ENCODE measurements at places on chromosomes 2 and 18. TPM values are rescaled to one million over a fixed set of nuclear protein-coding genes. Genes with fewer than 3 reads are reported as not detected.

- DNase-seq = no peak
Observed at GRCh38 chr18:11379660-11380059, 229.7 kb upstream of the SLC35G4 start.

GRCh38 chr2:185689906-185690539 is 48.6 kb upstream of the FSIP2 start:
- DNase-seq = no peak

DNA sequence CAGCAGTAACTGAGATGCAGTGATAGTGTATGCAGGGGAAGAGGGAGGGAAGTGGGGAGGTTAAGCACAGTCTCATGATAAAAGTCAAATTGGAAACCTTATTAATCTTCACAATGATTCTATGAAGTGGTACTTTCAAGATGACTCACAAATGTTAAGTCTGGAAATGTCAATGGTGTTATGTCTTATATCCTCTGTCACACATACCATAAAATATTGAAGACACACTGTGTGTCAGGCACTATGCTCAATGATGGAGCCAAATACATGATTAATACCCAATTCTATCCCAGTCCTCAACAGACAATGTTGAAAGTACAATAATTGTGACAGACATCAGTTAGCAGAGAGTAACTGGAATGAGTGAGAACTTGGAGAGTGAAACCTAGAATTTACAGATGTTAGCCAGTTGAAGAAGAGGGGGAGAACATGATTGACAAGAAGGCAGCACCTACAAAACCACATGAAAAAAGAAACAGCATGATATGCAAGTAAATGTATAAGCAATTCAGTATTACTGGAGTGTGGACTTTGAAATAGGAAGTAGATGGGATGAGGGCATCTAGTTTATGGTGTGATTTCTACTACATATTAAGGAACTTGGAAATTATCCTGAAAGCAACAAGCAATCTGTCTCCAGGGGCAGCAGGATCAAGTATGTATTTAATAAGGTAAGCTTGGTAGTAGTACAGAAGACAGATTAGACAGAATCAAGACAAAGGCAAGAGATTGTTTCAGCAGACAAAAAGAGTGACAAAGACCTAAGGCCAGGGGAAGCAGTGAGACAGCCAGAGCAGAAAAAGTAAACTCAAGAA is 107.6 kb downstream of the STRN start:
- DNase-seq = no peak

DNA sequence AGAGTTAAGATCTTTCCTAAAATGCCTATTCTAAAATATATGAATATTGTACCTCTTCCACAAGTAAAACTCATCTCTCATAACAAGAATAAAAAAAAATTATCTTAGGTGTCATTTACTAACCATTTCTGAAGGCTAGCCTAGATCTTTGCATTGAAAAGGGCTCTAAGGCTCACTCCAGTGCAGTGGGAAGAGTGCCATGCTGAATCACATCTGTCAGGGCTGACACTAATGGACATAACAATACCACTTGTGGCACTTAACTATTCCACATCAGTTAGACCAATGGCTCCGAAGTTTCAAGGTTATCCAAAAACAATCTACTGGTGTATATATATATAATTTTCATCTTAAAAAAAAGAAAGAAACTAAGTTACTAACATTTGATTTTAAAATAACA is 130.2 kb downstream of the EXOC6B start:
- no peak for DNase-seq

DNA sequence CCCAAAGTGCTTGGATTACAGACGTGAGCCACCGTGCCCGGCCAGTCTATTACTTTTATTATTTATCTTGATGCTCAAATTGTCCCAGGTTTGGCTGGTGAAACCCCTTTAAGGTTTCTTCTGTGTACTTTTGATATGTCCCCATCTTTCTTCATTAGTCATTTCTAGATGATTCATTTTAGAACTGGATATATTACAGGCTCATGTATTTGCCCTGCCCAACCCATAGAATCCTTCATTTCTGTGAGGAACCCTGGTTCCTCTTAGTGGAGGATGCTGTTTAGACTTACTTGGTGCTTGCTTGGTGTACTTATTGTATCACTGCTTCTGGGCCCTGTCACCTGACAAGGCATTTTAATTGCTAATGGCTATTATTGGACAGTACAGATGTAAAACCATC is 40.1 kb downstream of the KCMF1 start:
- no peak for DNase-seq

- DNase-seq = no peak
Observed at GRCh38 chr2:107804608-107805498, 21.8 kb upstream of the RGPD4 start.

- DNase-seq = no peak
Observed at GRCh38 chr18:10190564-10190963, 263.9 kb upstream of the APCDD1 start.

DNA sequence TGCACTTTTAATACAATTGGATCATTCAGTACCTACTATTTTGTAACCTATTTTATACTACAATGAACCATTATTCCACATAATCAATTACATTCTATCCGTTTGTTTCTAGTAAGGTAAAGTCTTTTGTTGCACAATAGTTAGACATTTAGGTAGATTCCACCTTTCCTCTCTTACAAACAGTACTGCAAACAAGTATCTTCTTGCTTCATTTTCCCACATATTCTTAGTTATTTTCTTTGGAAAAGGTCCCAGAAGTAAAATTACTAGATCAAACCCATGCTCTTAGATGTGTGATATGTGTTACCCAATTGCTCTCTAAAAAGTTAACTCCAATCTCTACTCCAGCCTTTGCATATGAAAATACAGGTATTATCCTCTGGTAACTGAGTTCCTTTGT is 49.6 kb downstream of the SPIRE1 start:
- no peak for DNase-seq

- no peak for DNase-seq
Observed at GRCh38 chr2:240149943-240150784, 9.7 kb upstream of the OTOS start.

GRCh38 chr2:56008661-56009431 is 85.3 kb upstream of the EFEMP1 start:
- DNase-seq = no peak

DNA sequence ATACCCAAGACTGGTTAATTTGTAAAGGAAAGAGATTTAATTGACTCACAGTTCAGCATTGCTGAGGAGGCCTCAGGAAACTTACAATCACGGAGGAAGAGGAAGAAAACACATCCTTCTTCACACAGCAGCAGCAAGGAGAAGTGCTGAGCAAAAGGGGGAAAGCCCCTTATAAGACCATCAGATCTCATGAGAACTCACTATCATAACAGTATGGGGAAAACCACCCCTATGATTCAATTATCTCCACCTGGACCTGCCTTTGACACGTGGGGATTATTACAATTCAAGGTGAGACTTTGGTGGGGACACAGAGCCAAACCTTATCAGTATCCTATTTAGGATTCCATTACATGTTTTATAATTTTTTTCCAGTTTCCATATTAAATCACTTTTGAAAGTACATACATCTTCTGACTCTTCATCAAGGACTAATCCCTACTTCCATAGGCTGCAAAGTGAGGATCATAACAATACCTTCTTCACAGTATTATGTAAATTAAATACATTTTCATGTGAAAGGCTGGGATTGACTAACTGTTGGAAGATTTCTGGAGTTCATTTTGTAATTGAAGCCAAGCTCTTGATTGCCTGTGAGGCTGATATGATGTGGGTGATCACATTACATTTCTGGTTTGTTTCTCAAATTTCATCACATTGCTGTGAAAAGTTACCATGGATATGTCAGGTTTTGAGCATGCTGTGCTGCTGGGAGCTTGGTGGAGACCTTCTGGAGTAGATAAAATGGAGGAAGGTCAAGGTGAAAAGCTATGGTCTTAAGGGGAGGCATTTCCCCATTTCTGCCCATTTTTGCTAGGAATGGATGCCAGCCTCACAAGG is 31.7 kb upstream of the CERS6 start:
- no peak for DNase-seq

GRCh38 chr2:216202626-216203250 is 93.6 kb downstream of the XRCC5 start:
- DNase-seq = no peak

DNA sequence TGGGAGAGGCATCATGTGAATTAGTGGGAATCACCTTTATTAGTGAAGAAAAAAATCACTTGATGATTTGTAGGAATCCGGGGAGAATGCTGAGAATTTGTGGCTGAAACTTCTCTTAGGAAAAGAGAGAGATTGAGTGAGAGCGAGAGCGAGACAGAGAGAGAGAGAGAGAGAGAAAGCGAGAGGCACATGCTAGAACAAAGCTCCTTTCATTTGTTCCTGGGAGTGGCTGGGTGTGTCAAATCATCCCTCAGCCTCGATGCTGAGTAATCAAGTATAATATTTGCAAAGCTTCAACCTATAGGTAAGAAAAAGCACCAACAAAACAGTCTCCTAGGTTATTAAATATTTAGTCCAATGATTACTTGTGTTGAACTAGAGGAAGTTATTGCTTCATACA is 4.4 kb upstream of the SERPINB5 start:
- DNase-seq = no peak

DNA sequence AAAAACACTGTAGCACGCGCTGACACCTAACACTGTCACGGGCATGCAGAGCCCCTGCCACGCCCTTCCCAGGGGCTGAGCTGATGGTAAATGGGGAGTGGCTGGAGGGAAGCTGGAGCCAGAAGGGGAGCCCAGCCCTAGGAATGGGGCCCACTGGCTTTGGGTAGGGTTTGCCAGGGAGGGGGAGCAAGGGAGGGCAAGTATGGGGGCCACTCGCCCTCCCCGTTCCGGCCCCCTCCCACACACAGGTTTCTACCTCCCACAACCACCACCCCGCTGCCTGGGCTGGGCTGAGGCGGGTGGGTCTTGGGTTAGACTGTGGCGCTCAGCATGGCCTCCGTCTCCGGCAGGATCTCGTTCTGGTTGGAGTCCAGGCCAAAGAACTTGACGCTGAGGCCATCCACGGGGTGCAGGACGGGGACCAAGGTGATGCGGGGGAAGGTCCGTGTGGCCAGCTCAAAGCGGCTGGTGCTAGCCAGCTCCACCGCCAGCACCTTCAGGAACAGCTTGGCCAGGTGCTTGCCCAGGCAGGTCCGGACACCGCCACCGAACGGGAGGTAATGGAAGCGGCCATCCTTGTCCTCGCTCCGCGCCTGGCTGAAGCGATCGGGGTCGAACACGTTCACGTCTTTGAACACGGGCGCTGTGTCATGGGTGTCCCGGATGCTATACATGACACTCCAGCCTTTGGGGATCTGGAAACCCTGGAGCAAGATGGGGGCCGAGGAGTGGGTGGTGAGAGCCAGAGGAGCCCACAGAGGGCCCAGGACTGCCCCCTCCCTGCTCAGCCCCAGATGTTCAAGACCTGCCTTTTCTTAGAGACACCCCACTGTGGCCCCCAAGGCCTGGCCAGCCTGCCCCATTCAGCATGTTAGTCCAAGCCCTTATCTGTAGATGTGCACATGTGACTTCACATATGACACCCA is 15.5 kb downstream of the CYP26B1 start:
- DNase-seq = no peak

GRCh38 chr2:142280831-142281230 is 150.0 kb upstream of the LRP1B start:
- no peak for DNase-seq

DNA sequence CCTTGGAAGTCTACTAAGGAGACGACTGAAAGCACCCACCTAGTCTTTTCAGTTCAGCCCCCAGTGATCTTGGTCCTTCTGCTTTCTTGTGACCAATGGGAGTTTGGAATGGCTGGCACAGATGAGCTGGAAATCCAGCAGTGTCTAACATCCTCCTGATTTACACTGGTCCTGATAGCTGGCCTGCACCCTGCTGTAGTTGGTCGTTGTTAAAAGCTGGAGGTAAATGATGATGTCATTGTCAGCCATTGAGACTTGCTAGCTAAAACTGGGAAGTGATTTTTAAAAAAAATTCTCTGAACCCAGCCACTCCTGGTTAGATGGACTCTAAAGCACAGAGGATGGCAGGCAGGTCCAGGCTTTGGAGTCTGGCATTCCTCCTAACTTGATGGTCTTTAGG is 19.3 kb downstream of the CCT7 start:
- DNase-seq = no peak

- no peak for DNase-seq
Observed at GRCh38 chr2:194491409-194492115, 1165.5 kb upstream of the SLC39A10 start.

GRCh38 chr2:42227491-42227890 is 58.3 kb downstream of the EML4 start:
- no peak for DNase-seq

DNA sequence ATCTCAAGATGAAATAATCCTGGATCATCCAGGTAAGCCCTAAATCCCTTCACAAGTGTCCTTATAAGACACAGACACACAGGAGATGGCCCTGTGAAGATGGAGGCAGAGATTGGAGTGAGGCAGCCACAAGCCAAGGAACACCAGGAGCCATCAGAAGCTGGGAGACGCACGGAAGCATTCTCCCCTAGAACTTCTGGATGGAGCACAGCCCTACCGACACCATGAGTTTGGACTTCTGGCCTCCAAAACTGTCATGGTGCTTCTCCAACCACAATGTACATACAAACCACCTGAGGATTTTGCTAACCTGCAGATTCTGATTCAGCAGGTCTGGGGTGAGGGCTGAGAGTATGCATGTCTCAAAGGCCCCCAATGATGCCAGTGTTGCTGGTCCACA is 42.5 kb downstream of the ADD2 start:
- no peak for DNase-seq

DNA sequence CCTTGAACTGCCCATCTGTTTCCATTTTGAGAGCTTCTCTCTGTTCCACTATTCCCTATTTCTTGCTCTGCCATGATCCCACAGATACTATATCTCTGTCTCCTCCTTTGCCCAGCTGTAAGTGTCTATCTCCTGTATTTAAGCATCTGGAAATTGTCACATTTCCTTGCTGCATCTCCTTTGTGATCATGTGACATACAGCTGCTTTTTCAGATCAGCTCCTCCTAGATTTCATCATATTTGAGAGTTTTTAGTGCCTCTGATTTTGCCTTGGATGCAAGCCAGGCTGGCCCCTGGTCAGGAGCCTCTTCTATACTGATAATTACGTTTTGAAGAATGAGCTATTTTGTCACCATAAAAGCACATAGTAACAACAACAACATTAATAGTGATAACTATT is 131.7 kb upstream of the TNP1 start:
- no peak for DNase-seq

DNA sequence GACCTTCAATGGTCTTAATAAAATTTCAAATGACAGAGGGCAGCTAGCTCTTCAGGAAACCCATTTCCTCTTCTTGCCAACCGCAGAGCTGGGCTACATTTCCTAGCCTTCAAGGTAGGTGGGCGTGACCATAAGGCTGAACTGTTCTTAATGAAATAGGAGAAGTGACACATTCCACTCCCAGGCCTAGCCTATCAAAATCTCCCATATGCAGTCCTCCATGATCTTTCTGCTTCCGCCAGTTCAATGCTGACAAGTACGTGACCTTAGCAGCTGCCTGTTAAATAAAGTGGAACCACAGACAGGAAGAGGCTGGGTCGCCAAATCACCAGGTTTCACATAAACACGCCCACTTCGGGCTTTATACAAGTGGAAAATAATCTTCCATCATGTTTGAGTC is 13.2 kb downstream of the SERPINE2 start:
- no peak for DNase-seq

GRCh38 chr2:158777077-158777476 is 18.0 kb upstream of the DAPL1 start:
- DNase-seq = no peak

The GRHL1 gene
- total RNA-seq = 40.0 TPM

The SLC9A4 gene
- total RNA-seq = not detected

The IWS1 gene
- 24.0 TPM for total RNA-seq

The IL36A gene
- total RNA-seq = not detected

The RNU2-63P gene
- not detected for total RNA-seq

The COLEC12 gene
- total RNA-seq = 57.3 TPM

The B3GNT2 gene
- total RNA-seq = 39.5 TPM

The MYO3B gene
- 0.15 TPM for total RNA-seq

The PLA2R1 gene
- 49.9 TPM for total RNA-seq

The SOX11 gene
- 0.15 TPM for total RNA-seq

The SMCHD1 gene
- 131 TPM for total RNA-seq

The CIB4 gene
- not detected for total RNA-seq
